ENCODE measurements at places on chromosomes 4 and X.

- peak; percentile 16 for DNase-seq
These were observed 7.0 kb downstream of the TNIP3 start for GRCh38 chr4:121156822-121157769.

DNA sequence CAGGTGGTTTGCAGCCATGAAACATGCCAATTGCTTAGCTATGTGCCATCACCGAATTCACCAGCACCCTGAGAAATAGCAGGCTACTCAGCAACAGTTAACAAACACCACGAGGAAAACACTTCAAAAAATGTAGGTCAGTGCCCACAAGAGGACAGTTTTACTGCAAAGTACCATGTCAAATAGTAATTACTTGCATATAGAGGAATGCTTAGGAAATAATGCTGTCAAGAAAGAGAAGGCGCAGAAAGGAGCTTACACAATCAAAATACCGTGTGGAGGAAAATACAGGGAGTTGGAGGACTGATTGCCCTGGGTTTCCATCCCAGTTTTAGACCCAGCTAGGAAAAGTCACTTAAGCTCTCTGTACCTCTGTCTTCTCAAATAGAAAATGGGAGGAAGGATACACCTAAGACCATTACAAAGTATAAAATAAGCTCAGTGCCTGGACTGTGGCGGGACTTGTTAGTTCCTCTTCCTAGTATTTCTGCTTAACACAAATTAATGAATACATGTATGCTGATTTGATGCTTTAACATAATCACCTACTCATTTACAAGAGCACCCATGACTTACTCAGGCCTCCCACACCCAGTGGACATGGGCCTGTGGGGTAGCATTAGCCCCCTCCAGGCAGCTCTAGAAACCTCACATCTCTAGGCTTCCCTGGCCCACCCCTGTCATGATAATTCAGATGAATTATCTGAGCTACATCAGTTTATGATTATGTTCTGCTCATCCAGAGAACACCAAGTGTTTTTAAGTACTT is 44.5 kb upstream of the IL21 start:
- DNase-seq: no peak

- DNase-seq: no peak
These were observed 241.5 kb downstream of the COX18 start for GRCh38 chr4:72827968-72828367.

DNA sequence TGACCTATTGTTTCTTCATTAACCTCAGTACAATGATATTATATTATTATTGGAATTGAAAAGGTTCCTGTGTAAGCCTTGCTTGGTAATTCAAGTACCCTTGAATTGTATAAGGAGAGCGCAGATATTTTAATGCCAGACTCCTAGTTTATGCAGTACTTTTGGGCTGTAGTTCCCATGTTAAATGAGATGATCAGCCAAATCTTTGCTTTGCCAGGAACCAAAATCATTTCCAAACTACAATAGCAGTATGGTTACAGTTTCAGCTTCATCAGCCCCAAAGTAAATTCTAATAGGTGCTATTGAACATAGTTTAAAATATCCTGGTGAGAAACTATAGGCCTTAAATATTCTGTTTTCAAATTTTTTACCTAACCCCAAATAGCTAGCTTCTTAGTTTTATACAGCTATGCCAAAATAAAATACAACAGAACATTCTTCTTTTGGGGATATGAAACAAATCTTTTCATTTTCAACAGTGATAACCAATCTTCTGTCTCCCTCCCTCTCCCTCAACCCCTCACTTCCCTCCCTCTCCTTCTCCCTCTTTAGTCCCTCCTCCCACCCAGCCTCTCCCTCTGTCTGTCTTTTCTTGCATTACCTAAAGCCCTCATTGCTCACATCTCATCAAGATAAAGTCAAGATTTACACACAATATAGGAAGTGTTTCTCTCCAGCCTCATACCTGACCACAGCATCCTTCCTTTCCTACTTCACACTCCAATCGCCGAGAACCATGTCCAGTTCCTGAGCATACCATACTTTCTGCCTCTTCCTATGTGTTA is 190.1 kb downstream of the SHROOM3 start:
- no peak for DNase-seq

DNA sequence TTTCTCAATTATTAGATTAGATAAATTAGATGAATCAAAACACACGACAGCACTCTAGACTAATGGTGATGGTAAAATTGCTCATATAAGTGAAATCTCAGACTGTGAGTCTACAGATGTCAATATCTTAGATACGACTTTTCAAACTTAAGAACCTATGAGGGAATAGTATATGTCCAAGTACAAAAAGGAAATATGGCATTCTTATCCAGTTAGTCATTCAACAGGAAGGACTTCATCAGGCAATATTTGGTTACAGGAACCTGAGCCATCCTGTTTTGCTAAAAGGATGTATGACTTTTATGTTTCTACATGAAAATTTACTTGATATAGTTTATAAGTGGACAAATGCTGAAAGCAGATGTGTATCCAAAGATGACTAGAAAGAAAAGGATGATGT is 107.0 kb downstream of the CT47B1 start:
- DNase-seq: peak; percentile 76

- DNase-seq: peak; percentile 40
These were observed 116.2 kb downstream of the AASDH start for GRCh38 chr4:56271131-56271530.

DNA sequence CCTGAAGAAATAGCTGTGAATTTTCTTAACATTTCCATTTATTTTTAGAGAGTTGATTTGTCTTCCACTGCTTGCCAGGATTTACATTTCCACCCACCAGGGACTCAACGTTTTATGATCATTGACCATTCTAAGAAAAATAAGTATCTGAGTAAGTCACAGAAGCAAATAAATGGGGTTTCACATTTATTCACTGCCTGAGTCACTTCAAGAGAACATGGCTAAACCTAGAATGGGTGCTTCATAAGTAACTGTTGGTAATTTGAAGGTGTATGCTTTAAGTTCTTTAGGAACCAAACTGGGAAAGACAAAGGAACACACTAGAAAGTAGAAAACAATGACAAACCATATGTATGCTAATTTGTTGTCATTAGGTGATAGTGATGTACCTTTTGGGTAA is 43.2 kb upstream of the GRIA3 start:
- DNase-seq: no peak

- no peak for DNase-seq
These were observed 31.3 kb downstream of the DRD5 start for GRCh38 chr4:9812501-9813340.

GRCh38 chrX:108811891-108812290 is 75.5 kb upstream of the IRS4 start:
- DNase-seq: no peak

DNA sequence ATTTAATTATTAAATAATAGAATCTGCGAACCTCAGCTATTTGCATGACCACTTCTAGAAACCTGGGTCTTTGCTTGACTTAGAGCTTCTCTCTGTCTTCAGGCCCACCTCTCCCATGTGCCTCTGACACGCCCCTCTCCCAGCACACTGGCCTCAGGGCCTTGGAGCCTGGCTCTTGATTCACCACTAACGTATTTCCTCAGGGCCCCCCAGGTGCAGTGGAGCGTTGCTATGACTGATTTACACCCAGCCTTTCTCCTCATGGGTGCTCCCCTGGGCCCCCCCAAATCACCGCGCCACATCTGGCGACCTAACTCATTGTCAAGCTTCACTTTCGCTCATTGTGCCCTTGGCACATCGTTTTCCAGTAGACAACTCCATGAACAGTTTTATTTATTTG is 37.9 kb upstream of the TENM3 start:
- DNase-seq: no peak

DNA sequence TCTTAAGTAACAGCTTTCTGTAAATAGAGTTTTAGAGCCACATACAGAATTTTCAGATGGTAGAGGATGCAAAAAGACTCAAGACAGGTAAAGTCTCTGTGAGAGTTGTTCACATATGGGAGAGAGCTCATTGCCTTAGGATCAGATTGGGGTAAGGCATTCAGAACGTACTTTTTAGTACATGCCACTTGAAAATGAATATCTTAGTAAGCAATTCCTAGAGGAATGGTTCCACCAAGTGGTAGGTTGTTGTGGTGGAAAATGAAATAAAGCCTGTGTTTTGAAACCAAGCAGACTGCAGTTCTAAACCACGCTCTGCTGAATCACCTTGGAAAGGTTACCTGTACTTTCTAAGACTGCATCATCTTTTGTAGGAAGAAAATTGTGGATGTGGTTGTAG is 547.0 kb upstream of the LCORL start:
- DNase-seq: no peak

GRCh38 chr4:31341601-31342359 is 621.6 kb downstream of the PCDH7 start:
- DNase-seq: peak; percentile 14

GRCh38 chrX:30181353-30181752 is 34.0 kb upstream of the MAGEB2 start:
- DNase-seq: no peak

- DNase-seq: no peak
These were observed 52.5 kb upstream of the SLC25A4 start for GRCh38 chr4:185090592-185090991.

DNA sequence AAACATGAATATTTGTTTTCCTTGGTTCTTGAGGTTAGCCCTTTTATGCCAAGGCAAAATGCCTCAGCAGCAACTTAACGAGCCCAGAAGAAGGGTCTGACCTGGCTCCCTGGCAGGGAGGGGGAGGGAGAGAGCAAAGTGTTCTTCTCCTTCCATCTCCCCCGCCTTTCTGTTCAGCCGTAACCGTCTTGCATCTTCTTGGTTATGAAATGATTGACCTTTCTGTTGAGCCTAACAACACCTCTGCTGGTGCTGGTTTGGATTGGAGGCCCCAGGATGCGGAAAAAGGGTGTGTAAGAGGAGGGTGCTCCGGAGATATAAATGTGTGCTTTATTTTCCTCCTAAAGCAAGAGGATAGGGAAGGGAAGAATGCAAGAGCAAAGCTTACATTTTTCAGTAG is 44.7 kb downstream of the PTTG2 start:
- DNase-seq: no peak

DNA sequence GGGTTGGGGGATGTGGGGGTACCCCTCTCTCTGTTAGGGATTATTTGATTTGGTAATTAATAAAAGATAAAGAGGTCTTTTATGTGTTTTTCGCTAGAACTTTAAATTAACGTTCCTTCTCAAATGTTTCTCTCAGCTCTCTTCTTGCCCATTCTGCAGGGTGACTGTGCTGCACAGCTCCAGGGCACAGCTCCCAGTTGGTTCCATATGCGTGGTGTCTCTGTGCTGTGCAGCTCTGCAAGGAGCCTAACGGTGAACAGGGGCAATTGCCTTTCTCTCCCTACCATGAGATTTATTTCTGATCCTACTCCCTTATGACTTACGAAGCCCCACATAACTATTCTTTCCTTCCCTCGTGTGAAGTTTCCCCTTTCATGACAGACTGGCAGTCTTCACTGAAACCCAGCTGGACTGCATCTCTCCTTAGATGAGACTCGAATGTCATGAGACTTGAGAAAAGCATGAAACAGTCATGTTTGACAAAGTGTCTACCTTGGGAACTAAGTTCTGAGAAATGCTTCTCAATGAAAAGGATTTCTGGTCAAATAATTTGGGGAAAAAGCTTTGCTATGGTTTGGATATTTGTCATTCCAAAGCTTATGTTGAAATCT is 50.2 kb upstream of the SPRY1 start:
- no peak for DNase-seq

DNA sequence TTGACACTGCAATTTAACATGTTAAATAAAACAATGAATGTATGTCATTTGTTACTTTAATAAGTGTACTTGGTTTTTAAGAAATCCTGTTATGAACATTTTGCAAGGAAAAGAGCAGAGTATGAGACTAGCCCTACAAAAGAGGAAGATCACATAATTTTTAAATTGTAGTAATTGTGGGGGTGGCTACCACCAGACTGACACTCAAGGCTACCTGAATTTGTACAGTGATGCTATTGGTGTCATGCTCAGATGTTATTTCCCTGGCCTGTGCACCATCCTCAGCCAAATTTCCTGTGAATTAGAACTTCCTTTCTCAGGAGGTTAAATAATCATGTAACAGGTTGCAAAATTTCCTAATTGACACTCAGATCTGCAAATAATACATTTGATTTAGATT is 157.5 kb downstream of the BANK1 start:
- no peak for DNase-seq

GRCh38 chr4:74886484-74886883 is 46.4 kb upstream of the PARM1 start:
- peak; percentile 98 for DNase-seq

DNA sequence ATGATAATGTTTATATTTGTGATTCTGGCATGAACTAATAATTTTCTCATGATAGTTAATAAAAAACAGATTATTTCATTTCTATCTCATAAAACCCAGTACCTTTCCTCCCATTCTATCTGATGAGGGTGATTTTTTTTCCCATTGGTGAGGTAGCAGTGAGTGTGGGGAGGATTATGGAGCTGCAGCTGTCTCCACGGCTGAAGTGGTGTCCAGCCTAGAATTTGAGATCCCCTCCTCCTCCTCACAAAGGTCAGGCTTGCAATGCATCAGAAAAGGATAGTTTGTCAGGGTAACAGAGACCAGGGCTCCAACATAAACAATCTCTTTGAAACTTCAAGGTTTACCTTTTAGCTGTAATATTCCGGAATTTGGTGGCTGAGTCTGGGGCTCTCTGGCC is 60.9 kb downstream of the C4orf51 start:
- DNase-seq: no peak

DNA sequence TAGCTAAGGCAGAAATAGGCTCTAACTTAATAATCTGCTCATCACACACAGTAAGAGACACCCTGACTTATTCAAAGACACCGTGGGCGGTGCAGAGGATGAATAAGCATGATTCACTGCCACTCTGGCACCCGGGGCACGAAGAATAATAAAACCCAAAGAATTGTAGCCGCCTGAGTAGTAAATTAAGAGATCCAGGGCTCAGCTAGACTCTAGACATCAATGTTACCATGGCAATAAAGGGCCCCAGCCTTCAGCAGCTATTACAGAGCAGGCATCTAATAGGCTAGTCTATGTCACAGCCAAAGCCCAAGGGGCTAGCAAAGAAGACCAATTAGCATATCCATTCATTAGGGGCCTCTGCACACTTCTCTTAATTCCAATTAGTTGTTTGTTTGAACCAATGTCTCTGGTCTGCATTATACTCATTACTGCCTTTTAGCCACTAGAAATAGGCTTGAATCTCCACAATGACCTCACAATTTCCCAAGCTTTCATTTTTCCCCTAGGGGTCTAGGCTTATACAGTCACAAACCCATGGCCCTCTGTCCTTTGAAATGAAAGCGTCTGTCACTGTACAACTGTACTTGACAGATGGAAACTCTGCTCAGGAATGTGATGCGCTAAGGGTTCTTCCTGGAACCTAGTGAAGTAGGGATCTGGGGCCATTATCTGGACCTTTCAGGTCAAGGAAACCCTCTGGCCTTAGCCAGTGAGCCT is 3.0 kb upstream of the ATP1B4 start:
- peak; percentile 59 for DNase-seq

- DNase-seq: peak; percentile 36
These were observed 136.2 kb downstream of the CFAP299 start for GRCh38 chr4:80471756-80472155.

DNA sequence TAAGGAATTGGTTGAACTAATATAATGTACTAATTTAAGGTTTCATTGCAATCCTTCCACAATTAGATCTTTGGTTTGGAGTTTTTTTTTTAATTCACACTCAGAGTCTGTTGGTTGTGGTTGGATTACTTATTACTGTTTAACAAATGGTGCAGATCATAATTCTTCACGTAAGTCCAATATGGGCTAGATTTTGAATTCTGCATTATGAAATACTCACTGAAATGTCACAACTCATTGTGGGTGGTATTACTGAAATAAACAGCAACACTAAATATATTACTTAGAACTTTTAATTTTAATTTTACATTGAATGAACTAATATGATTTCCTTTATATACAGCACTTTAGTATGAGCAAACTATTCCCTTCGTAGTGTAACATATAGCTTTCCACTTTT is 94.2 kb upstream of the MYOZ2 start:
- no peak for DNase-seq

GRCh38 chrX:97673135-97673534 is 789.4 kb downstream of the RPA4 start:
- no peak for DNase-seq

Data from bronchial epithelial cell (primary cell).